ENCODE measurements at places on chromosomes 6 and 20.

GRCh38 chr6:28135393-28135792 lies 6.3 kb upstream of the ZKSCAN8 start:
- no peak for DNase-seq

DNA sequence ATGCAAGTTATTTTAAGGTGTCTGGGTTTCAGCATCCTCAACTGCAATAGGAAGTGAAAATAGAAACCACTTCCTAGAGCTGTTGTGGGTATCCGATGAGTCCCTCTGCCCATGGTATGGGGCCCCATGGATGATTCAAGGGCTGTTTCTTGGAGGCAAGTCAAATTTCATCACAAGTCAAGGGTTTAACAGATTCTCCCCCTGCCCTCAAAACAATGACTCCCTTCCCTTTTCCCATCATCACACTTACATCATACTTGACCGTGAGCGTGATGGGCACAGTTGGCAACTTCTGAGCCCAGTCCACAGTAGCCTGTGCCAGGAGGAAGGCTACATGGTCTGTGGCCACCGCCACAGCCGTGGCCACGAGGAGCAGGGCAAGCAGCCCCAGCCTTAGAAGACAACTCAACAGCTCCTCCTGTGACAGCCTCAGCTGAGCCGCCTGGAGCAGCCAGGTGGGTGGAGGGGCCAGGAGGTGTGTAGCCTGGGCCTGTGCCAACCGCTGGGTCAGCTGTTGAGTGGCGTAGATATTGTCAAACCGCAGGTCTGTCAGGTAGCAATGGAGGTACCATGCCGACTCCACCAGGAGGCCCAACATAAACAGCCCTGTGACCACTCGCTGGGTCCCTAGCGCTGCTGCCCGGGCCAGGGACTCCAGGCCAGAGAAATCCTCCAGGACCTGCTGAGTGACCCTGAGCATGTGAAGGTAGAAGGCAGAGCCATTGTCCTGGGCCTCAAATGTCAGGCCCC lies 5.2 kb downstream of the OCSTAMP start:
- DNase-seq, result no peak

GRCh38 chr6:166050559-166050958 lies 117.1 kb downstream of the TBXT start:
- DNase-seq, result no peak

DNA sequence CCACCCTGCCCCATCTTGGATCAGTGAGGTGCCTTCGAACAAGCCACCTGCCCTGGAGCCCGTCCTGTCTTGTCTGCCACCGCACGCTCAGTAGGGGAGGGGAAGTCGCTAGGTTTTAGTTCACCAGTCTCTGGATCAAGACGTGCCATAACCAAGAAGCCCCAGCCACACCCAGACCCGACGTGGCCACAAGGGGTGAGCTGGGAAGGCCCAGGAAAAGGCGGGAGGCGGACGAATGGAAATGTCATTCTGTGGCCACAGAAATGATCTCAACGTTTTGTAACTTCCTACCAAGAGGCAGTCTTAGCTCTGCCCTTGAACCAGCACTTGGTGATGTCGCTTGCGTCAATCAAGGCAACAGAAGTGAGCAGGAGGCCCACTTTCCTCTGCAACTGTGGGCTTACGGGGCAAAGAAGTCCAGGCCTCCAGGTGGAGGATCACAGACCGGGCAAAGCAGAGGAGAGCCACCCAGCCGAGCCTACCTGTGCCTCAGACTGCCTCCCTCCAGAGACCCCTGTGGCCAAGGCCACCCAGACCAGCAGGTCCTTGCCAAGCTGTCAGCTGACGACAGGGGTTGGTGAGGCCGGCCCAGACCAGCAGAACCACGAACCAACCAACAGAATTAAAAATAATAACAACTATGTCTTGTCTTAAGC lies 14.5 kb downstream of the GMEB2 start:
- no peak for DNase-seq

- DNase-seq, result no peak
Measured at GRCh38 chr20:7540923-7541322, 399.3 kb downstream of the HAO1 start.

DNA sequence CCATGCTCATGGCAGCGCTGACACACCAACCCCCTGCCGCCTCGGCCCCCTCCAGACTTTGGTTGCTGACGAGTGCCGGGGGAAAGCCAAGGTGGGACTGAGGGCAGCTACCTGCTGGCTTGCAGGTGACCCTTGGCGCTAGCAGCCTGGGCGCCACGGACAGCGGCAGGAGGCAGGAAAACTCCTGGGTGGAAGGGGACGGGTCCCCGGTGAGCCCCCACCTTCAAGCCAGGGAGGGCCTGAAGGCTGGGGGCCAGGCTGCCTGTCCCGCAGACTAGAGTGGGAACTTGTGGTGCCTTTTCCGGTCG lies 226.7 kb downstream of the OTOR start:
- no peak for DNase-seq

DNA sequence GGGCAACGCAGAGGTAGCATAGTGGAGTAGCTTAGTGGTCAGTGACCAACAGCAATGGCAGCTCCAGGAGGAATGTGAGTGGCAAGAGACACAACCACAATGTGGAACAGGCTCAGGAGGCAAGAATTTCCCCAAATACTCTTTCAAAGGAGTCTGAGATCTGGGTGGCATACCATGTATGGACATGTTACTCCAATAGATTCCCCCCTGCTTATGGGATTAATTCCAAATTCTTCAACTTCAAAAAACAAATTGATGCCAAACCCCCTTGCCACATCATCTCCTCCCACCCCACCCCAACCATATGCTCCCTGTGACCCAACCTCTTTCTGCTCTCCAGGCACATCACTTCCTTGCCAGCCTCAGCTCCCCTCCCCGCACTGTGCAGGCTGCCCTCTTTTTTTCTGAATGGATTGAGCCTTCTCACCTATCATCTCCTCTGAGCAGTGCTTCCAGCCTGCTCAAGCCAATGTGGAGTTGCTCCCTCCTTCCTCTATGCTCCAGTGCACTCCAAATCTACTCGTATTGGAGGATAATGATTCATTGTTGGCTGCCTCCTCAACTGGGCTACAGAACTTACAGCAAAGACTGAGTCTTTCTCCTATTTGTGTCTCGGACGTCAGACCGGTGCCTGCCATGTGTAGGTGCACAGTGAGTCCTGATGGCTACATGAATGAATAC lies 93.0 kb upstream of the CEP85L start:
- no peak for DNase-seq

DNA sequence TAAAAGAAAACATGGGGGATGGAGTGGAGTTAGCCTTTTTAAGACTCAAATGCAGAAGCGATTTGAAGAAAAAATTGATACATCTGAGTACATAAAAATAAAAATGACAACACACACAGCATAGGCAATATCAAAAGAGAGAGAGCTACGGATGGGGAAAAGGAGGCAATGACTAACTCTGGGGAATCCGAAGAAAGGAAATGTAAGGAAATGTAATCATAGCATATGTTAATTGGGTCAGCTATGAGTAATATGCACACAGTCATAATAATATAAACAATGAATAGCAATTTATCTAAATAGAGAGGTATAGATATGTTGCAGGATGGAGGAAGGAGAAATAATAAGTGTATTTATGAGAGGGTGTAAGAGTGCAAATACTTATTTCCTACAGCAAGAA lies 83.4 kb downstream of the NOL4L start:
- no peak for DNase-seq

DNA sequence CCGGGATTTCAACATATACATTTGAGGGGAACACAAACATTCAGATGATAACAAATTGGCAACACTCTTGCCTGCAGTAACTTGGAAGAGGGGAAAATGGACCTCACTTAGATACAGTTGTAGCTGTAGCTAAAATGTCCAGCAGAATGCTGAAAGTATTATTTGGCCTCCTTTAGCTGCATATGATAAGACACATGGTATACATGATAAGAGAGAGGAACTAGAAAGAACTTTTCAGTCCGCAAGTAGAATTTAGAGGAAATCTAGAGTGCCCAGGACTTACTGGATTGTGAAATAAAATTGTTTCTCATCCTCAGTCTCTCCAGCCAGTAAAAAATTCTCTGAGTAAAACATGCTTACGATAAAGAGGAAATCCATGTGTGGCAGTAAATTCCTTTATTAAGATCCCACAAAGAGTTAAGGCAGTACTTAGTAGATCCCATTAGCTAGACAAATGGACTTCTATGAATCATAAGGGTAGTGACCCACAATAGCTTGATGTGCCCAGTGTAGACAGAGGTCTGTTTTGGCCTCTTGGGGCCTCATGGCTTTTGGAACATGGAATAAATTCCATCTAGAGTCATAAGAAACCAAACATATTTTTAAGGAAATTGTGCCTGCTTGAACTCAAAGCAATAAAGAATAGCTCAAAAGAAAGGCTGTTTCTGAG lies 87.9 kb upstream of the RBM24 start:
- no peak for DNase-seq

DNA sequence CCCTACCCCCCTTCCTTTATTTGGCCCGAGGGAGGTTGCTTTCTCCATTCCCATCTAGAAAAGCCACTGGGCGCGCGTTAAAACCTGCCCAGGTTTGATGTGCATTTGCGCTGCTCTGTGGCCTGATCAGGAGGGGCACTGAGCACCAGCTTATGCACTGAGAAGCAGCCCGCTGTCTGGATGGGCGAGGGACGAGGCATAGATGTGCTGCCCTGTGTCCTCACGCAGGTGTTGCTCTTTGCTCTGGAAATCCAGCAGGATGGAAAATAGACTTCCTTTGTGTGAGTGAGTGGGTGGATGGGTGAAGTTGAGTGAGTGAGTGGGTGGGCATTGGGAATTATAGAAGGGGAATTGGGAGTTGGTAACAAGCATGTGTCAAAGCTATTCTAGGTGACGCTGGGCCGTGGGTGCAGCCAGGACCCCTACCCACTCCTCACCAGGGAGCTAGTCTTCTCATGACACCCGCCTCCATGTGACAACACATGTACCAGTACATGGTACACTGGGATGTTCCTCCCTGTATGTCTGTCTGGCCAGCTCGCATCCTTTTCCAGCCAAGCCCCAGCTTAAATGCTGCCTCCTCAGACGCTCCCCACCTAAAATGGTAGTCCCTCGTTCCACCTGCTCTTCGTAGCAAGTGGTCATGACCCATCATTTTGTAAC lies 162.6 kb downstream of the DTNBP1 start:
- no peak for DNase-seq

GRCh38 chr6:143283887-143284645 lies 166.4 kb downstream of the ADAT2 start:
- no peak for DNase-seq

DNA sequence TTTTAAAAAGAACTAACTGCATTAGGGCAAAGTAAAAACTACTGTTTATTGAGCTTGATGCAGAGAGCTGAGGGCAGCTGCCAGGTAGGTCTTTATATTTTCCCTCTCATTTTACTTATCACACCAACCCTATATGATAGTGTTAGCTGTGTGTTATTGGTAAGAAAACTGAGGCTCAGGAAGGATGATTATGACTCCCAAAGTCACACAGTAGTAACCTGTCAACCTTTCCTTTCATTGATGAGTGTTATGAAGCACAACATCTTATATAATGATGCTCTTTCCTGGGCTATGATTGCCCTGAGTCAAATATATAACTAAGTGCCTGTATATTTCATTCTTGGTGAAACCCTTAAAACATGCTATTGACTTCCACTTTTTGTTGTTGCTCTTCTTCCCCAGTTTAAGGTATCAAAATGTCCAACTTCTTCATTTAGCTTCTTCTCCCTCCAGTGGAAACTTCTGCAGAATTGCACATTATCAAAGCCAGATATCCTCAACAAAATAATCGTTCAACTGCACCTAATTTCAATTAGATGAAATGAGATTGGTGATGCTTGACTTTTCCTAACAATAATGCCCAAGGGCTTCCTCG lies 8.1 kb downstream of the GFOD1 start:
- DNase-seq, result no peak

DNA sequence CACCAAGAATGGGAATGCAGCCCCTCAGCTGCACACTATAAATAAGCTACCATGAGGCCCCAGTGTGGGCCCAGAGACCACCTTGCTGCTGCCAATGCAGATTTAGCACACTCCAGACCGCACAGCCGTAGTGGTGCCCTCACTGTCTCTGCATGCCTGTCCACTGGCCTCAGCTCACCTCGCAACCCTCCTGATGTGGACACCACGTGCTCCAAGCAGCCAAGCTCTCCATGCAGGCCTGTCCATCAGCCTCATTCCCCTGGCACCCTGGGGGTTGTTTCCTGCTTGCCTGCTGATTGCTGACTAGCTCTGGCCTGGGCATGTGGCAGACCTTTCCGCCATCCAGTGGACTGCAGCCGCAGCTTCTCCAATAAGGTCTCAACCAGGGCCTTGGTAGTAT lies 36.2 kb downstream of the ZBTB9 start:
- DNase-seq, result no peak

GRCh38 chr6:137705160-137706082 lies 161.6 kb upstream of the TNFAIP3 start:
- DNase-seq, result no peak

DNA sequence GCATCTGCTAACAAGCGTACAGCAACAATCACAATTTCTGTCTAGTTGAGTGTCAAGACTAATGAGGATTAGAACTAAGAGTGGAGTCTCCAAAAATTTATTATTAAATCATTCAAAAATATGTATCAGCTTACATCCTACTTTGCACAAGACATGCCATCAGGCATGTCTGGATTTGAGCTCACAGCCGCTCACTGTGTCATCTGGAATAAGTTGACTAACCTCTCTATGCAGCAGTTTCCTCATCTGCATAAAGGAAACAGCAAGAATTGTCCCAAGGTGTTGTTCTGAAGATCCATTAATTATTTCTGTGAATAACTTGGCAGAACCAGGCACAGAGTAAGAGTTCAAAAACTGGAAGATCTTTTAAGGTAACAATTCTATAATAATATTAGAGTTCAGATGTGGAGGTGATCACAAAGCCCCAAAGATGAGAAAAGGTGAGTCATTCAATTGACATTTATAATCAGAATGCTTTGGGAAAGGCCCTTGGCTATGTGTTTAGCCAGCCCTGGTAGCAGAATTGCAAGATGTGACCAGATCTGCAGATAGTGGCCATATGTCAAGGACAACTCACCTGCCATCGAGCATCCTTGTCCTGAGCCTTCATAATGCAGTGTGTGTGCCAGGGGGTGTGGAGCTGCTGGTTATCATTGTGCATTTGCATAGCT lies 264.0 kb downstream of the FOXA2 start:
- no peak for DNase-seq

DNA sequence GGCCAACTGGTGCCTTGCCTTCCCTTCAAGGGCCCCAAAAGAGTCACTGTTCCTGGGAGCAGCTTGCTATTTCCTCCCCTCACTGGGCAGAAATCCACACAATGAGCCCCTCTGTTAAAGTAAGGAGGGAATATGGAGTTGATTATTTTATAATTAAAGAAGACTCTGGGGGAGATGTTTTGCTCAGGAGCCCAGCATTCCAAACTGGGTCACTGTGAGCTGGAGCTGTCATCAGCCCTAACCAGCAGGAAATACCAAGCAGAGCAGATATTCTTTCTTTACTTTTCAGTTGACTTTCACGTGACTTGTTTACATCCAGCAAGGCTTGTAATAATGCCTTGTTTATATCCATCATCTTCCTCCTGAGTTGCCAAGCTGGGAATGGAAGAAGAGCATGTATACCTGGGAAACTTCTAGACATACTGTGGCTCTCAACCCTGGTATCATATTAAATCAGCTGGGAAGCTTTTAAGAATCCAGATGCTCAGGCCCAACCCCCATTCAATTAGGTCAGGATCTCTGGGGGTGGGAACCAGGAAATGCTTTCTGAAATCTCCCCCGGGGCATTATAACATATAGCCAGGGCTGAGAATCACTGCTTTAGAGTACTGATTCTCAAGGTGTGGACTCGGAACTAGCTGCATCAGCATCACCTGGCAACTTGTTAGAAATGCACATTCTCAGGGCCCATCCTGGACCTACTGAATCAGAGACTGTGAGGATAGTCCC lies 175.6 kb upstream of the MYLIP start:
- DNase-seq, result no peak

- no peak for DNase-seq
Measured at GRCh38 chr6:32867554-32868256, 13.7 kb downstream of the PSMB9 start.

GRCh38 chr6:160197662-160198061 lies 61.0 kb downstream of the SLC22A2 start:
- DNase-seq, result no peak
